ENCODE measurements at places on chromosomes 5 and 9. TPM values are rescaled to one million over a fixed set of nuclear protein-coding genes. Genes with fewer than 3 reads are reported as not detected.

The PCDHA11 gene
- 0.18 TPM for polyA plus RNA-seq

The CBY3 gene
- 1.0 TPM for polyA plus RNA-seq

The PCDH12 gene
- polyA plus RNA-seq = 15.7 TPM

The TXNDC8 gene
- not detected for polyA plus RNA-seq
